Activated T-helper 1 cell treated with anti-CD3 and anti-CD28 coated beads, Interleukin-2, amount 50 U/mL, for 16 hours (primary cell): ENCODE measurements at places on chromosomes 16 and 17.

GRCh38 chr17:74099442-74100340 lies 103.8 kb upstream of the RPL38 start:
- DNase-seq: no peak

GRCh38 chr16:12920739-12921138 lies 19.3 kb downstream of the SHISA9 start:
- no peak for DNase-seq

DNA sequence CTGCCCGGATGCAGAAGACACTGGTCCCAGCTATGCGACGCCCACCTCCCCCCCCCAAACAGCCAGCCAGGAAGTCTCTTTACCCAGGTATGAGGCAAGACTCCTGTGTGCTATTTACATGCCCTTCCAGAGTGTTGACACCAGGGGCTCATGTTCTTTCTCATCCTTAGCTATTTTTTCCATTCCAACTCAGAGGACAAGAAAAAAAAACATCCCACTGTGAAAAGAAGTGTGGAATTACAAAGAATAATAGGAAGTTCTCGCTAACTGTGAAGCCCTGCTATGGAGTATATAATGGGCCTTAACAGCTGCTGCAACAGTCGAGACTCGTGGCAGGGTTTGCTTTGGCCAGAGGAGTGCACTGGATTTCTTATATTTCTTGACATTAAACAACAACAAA lies 584.9 kb downstream of the CDH13 start:
- DNase-seq: no peak

GRCh38 chr16:12341966-12342365 lies 365.4 kb downstream of the SNX29 start:
- DNase-seq: no peak

DNA sequence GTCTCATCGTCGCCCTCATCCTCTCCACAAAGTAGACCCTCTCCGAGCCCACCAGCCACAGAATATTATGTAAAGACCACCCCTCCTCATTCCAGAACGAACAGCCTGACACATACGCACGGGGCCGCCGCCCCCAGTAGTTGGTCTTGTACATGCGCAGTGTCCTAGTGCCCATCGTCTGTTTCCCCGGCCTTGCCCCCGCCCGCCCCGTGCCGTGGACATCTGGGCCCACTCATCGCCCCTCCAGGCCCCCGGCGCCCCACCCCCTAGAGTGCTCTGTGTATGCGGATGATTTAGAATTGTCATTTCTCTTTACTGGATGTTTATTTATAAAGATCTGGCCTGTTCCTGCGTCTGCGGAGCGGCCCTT lies 475 bp upstream of the AMDHD2 start:
- no peak for DNase-seq

DNA sequence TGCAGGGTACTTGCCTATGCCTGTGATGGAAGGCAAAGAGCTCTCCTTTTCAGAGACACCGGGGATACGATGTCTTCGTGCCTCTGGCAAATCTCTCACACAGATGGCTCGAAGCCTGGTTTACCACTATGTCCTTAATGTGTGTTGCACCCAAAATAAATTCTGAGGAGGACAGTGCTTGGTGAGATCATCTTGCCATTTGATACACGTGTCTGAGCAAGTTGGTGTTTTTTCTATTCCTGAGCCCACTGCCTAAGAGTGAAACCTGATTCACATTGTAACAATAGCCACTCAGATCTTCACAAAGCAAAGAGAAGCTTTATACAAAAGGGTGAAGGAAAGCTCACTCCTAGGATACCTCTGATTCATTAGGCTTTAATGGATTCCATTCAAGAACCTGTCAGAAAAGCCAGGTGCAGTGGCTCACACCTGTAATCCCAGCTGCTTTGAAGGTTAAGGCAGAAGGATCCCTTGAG lies 33.1 kb upstream of the AKAP1 start:
- no peak for DNase-seq

GRCh38 chr17:18851201-18851600 lies 6.7 kb upstream of the PRPSAP2 start:
- DNase-seq: no peak

DNA sequence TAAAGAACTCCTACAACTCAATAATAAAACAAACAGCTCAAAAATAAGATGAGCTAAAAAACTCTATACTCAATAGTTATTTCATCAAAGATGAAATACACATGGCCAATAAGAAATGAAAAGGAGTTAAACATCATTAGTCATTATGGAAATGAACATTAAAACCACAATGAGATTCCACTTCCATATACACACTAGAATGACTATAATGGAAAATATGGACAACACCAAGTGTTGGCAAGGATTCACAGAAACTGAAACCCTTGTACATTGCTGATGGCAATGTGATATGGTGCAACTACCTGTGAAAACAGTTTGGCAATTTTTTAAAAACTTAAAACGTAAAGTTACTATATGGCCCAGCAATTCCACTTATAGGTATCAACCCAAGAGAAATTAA lies 91.4 kb downstream of the GRIN2A start:
- no peak for DNase-seq

DNA sequence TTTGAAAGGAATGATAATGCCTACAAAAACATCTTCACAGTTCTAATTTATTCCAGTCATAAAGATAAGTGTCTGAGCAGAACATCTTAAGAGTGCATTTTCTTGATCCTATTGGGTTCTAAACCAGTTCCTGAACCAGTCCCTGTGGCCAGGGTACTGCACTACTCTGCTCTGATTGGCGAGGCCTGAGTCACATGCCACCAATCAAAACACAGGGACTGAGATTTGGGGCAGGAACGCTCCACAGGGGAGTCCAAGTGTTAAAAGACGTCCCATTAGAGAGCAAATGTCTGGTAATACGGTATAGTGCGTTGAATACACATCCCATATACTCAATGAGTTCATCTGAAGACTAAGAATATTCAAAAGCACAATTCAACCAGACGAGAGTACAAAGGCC lies 3.0 kb upstream of the NUP93 start:
- DNase-seq: no peak

GRCh38 chr17:79776376-79777119 lies 1.4 kb upstream of the CBX2 start:
- no peak for DNase-seq

DNA sequence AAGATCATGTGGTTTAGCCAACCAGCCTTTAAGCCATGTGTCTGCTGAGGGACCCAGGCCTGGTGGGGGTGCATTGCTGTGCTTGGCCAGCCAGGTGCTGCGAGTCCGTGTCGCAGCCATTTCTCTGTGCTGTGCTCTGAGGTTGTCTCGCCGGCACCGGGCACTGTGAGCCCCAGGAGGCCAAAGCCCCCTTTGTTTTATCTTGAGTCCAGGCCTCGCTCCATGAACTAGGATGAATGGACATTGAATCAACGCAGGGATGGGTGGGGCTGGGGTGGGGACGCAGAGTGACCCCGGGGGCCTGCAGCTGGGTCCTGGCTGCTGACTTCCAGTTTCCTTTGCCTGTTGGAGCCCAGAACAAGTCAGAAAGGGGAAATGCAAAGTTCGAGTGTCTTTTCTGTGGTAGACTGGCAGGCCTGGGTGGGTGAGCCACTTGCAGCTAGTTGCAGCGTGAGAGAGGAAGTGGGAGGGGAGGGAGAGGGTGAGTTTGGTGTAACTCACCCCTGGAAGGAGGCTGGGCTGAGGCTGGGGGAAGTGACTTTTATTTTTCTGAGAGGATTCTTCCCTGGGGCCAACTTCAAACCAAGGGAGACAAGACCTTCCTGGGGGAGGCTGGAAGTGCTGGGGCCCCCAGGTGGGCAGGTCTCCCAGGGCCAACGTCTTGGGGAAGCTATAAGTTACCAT lies 324.7 kb downstream of the SEC14L1 start:
- DNase-seq: peak; percentile 60
